ENCODE measurements at places on chromosomes 3 and 15.

DNA sequence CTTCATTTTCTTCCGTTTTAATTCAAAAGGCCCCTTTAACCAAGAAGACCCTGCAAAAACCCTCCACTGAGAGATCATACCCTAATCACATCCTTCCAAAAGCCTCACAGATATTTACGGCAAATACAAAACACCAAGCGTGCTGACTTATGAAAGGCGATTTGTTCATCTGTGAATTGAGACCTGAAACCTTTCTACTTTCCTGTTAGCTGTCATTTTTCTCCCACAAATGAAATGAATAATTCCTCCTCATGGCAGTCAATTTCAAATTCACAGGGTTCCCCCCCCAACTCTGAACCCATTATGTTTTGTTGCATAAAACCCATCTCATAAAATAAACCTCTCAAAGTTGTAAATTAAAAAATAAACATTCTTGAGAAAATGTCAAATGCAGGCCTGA, 149.6 kb downstream of the PDZRN3 start:
- no peak for DNase-seq

- DNase-seq = no peak
These were observed 180.4 kb upstream of the COL8A1 start for GRCh38 chr3:99458013-99458412.

GRCh38 chr3:64354956-64355355, 129.7 kb upstream of the PRICKLE2 start:
- no peak for DNase-seq

- DNase-seq = no peak
These were observed 17.7 kb downstream of the FNDC3B start for GRCh38 chr3:172057059-172057458.

- peak; percentile 36 for DNase-seq
These were observed 53.6 kb downstream of the LMCD1 start for GRCh38 chr3:8555113-8555661.

DNA sequence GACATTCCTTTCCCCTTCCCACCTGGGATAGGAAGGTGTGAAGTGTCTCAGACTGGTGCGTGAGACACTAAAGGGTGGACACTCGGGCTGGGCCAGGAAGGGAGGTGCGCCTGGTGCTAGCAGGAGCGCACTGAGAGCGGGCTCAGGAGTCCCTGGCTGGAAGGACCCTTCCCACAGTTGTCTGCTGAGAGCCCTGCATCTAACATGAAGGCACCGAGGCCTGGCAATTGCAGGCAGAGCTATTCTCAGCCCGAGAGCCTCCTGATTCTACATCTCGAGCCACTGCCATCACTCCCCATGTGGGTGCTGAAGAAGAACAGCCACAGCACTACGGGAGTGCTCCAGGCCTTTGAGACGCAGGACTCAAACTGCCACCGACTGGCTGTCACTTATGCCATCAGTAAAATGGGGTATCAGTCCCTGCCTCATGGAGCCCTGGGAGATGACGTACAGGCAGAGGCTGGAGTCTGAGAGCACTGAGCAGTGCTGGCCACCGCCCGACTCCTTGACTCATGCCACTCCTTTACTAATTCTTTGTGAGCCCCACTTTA, 159.4 kb downstream of the KLF13 start:
- no peak for DNase-seq

- peak; percentile 16 for DNase-seq
These were observed 25.9 kb upstream of the CDV3 start for GRCh38 chr3:133547432-133548041.

- DNase-seq = no peak
These were observed 358.1 kb downstream of the NSUN3 start for GRCh38 chr3:94420931-94421330.

DNA sequence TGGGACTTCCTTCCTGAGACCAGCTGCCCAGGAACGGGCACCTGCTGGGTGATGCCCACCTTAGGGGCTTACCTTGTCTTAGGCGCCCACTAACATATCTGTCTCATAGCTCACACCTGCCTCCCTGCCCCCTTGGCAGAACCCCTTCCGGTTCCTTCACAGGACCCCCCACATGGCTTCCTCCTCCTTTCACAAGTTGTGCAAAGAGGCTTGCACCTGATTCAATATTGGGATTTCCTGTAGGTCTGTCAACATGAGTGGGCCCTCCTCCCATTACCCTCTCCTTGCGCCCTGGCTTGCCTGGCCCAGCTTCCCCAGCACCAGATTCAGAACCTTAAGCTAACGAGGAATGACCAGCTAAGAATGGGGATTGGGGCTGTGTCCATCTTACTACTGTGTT, 633 bp downstream of the THPO start:
- DNase-seq = no peak

DNA sequence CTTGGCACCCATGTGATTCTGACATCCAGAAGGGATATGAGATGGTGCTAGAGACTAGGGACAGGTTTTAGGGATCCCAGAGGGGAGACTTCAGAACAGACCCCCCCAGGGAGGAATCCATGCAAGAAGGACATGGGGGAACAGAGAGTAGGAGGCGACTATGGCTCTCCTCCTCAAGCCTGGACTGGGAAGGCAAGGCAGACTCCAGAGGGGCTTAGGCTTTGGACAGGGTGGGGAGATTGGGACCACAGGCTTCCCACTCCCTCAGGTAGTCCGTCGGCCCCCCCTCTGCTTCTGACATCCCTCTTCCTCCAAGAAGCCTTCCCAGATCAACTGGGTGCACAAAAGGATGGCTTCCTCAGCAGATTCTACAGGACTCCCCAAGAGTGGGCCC, 3.0 kb upstream of the VIPR1 start:
- DNase-seq = no peak

DNA sequence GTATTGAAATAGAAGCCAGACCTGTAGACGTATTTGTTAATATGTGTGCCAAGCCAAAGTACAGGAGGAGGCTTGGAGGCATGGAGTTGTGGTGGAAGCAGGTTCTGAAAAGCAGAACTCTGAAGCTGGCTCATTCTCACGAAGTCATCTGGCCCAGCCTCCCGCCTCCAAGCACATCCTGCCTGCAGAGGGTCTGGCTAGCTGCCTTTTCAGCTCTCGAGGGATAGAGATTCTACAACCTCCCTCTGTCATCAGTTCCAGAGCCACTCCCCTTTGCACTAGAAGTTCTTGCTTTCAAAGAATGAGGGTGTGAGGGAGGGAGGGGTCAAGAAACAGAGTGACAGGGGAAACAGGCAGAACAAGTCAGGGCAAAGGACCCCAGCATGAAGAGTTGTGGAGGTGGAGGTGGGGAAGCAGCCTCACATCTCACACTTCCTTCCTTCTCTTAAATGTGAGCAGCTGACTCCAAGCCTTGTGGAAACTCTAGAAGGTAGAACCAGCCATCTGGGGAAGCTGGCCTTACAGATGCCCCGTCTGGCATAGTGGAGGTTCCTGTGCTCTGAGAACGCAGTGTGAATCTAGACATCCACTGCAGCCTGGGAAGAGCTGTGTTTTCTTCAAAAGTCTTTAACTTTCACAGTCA, 95.3 kb downstream of the SLC49A4 start:
- peak; percentile 70 for DNase-seq

GRCh38 chr15:82044373-82045178, 1.2 kb downstream of the MEX3B start:
- DNase-seq = peak; percentile 44

DNA sequence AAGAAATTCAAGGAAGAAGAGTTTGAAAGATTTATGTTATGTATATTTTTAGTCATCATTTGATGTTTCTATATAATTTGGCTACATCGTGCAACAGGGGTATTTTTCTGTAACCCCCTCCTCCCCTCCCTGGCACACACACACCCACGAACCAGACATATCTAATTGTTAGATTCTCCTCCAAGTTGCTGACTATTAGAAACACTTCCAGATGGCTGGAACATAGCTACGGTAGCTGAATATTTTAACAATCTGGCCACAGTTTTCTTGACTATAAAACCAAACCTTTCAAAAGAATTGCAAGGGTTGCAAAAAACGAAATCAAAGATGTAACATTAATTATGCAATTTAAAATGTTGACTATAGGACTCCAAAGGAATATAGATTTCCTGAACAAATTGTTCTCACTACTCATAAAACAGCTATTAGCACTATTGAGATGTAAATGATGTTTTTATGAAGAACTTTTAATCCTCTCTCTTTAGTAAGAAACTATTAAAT, 154.4 kb downstream of the CHL1 start:
- no peak for DNase-seq

GRCh38 chr3:550471-550870, 353.9 kb downstream of the CHL1 start:
- no peak for DNase-seq

- peak; percentile 15 for DNase-seq
These were observed 279.1 kb upstream of the THRB start for GRCh38 chr3:24773798-24774197.

DNA sequence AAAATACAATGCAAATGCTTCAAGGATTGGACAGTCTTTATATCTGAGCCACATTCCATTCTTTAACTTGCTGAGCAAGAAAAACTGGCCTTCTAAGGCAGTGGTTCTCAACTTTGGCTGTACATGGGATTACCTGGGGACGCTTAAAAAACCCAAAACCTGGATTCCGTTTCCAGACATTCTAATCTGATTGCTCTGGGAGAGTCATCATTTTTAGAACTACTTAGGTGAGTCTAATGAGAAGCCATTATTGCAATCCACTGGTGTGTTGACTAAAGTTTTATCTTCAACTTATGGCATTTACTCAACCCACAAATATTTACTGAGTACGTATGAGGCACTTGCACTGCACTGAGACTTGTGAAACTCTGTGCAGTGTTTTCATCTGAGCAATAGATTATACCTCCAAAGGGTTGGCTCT, 195.7 kb upstream of the ATP11B start:
- no peak for DNase-seq

All from left ventricle myocardium inferior (tissue), 1 donor.